NCI-H2029 treated with DMSO at 0.1 percent for 48 hours (cell line): ENCODE measurements at places on chromosomes 3 and 15.

GRCh38 chr15:86915811-86916331, 836.2 kb downstream of the AGBL1 start:
- no peak for DNase-seq

DNA sequence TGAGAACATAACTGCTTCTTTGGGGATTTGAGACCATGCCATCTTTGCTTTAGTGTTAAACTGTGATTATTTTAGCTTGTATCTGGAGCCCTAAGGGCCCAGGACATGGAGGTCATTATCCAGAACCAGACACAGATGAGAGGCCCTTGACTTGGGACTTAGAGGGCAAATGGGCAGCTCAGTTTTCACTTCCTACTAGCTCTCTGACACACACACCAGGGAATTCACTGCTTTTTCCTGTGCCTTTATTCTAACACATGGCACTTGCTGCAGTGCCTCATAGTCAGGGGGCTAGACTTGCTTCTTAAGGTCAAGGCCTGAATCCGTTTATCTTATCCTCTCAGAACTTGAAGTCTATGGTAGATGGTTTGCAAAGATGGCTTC, 33.3 kb downstream of the AMOTL2 start:
- no peak for DNase-seq

- no peak for DNase-seq
Observed at GRCh38 chr15:80219955-80220354, 32.1 kb downstream of the CTXND1 start.

DNA sequence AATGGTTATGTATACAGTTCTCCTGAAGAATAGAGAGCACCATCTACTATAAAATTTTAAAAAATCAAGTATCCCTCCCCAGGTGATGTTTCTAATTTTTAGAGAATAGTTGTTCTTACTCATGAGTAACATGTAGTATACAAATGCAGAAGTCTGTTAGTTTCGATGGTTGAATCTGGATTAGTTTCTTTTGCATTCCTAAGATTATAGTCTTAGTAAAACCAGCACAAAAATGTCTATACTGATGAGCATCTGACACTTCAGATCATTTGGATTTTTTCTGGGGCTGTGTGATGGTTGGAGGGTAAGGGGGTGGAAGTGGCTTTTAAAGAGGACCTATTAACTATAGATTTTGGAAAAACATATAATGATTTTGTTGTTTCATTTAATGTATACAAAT, 167.3 kb upstream of the SGO1 start:
- no peak for DNase-seq

DNA sequence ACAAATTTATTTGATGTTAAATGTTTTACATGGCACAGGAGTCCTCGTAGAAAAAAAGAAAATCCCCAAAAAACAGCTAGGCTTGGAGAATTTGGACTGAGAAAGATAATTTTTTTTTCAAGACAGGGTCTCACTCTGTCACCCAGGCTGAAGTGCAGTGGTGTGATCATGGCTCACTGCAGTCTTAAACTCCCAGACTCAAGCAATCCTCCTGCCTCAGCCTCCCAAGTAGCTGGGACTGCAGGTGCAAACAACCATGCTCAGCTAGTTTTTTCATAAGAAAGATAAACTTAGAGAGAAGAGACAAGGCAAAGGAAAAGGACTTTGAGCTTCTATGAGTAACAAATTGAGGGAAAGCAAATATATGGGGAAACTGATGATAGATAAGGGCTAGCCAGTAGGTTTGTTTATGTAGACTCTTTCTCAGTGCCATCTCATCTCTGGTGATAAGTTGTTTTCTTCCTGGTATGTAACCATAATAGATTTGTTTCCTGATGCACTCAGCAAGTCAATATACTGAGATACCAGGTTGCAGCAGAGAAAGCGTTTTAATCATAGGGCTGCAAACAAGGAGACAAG, 13.1 kb upstream of the TRMT10C start:
- no peak for DNase-seq

DNA sequence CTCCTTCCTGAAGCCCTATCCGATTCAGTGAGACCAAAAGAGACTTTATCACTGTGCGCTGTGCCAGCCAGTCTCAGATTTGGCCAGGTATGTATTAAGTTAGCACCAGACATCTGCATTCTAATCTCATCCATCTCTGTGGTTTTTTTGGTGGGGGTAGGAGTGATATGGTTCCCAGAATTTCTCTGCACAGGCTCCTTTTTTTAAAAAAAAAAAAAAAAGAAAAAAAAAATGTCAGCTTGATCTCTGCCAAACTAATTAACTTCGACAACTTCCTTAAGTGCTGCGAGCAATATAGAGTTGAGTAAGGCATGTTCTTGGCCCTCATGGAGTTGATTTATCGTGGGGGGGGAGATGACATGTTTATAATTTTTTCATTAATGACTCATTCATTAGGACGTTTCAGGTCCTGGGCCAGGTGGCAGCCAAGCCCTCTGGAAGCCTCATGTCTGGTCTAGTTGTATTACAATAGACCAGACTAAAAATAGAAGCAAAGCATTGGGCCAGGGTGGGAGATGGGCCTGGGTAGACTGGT, 12.9 kb downstream of the SLCO3A1 start:
- DNase-seq: no peak

GRCh38 chr3:45167011-45167911, 21.1 kb upstream of the CDCP1 start:
- peak; percentile 49 for DNase-seq

- no peak for DNase-seq
Observed at GRCh38 chr15:25346371-25346770, 92.5 kb downstream of the UBE3A start.

- DNase-seq: no peak
Observed at GRCh38 chr3:141405591-141405990, 37.3 kb downstream of the ZBTB38 start.

DNA sequence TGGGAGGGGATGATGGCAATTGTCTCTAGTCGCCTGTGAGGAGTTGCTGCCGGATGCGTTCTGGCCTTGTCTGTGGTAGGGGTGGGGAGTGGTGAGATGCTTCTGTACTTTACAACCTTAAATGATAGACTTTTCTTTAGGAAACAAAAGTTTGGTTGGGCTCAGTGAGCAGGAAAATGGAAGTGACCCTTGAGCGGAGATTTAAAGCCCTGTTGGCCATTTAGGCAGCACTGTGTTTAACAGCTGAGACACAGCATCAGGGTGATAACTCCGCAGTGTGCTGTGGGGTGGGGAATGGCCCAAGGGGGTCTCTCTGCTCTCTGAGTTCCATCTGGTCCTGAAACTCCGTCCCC, 36.6 kb downstream of the SPSB4 start:
- DNase-seq: no peak

- DNase-seq: no peak
Observed at GRCh38 chr15:86754846-86755245, 675.2 kb downstream of the AGBL1 start.

DNA sequence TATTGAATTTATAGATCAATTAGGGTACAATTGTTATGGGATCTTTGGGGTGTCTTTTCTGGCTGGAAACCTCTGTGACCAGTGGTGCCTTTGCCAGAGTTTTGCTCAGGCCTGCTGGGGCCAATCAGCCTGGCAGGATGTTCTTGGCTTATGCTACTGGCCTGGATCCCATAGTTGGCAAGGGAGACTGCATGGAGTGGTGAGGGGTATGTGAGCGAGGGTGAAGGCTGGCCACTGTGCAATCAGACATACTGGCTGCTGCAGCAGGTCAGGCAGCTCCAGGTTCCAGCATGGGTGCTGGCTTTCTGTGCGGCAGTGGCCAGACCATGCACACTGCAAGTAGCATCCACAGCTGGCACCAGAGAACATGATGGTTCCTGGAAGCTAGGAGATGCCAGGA, 1053.2 kb upstream of the GBE1 start:
- DNase-seq: no peak

GRCh38 chr3:89245612-89246011, 138.2 kb downstream of the EPHA3 start:
- DNase-seq: no peak

- no peak for DNase-seq
Observed at GRCh38 chr3:67866571-67866970, 212.2 kb upstream of the SUCLG2 start.

DNA sequence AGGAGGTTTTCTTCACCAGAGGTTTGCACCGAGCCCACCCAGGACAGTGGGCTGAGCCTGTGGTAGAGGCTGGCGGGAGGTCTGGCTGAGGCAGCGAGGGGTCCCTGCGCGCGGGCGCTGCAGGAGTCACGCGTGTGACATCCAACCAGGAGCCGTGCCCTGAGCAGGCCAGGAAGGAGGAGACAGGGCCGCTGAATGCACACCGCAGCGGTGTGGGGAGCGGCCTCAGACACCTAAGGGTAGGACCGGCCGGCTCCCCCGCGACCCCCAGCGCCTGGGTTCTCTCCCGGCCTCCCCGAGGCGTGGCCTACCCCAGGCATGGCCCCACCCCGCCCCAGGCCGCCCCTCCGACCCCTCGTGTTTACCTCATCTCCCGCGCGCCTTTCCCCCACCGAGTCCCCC, 412 bp downstream of the SLC41A3 start:
- no peak for DNase-seq

DNA sequence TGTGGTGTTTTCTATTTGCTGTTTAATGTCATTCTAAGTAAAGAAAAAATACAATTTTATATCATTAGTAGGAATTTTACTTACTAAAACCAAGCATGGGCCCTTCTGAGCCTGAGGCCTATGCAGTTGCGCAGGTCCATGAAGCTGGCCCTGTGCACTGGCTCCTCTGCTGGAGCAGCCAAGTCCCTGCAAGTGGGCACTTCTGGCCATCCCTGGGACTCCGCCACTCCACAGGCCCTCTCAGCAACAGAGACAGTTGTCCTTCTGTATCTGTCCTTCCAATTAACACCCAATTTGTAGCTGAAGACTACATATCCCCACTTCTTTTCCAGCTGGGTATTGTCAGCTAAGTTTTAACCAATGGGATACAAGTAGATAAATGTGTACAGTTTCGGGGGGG, 49.9 kb upstream of the RYK start:
- DNase-seq: no peak

DNA sequence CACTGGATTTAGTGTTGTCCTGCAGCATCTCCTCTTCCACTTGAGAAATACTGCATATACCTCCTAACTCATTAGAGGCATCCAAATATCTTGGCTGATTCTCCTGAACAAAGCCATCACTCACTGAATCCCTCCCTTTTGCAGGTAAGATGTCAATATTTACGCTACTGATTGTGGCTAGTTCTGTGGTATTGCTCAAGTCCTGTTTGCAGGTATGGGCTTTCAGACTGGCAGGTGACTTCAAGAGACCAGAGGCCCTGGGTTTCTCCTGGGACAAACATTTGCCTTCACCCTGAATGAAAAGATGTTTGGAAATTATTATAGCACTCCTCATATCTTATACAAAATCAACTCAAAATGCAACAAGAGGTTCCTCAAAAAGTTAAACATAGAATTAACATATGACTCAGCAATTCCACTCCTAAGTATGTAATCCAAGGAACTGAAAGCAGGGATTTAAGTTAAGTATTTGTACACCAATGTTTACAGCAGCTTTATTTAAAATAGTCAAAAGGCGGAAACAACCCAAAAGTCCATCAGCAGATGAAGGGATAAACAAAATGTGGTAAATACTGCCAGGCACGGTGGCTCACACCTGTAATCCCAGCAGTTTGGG, 18.6 kb downstream of the NEK4 start:
- no peak for DNase-seq

DNA sequence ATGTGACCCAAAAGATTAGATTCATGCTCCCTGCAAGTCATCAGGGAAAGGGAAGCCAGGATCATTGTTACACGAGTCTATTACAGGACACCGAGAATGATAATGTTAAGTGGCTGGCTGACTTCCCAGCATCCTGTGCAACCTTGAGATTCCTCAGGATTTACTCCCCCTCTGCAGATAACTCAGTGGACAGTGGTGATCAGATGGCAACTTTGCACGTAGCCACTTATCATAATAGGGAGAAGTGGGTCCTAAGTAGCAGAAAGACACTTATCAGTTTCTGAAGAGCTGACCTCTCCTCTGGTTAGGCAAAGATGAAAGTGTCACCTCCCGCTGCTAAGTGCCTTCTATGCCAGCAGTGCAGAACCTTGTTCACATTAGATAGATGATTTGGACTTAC, 6.7 kb upstream of the TMPRSS7 start:
- DNase-seq: no peak

DNA sequence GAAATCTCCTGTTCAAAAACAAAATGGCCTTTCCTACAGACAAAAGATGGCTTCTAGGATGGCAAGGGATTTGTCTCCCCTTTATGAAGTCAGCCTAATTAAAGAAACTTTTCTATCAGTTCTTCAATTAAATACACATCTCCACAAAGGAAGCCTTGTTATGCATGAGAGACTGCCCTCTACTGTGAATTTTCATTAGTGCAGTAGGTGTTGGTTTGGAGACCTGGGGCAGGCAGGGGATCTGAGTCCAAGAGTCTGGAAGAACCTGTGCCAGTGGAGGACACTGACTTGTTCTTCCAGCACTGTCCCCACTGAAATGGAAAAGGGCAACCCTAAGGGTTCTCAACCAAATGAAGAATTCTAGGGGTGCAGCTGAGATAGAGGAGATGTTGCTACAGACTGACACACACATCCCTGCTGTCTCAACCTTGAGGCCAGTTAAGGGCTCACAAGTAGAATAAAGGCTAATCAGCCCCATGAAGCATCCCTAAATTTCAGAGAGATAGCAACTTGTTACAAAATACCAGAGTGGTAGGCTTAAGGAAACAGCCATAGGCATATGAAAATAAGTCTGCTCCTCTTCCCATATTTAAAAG, 174.0 kb upstream of the PRICKLE2 start:
- peak; percentile 3 for DNase-seq

- DNase-seq: no peak
Observed at GRCh38 chr15:33533197-33533596, 222.4 kb downstream of the RYR3 start.

DNA sequence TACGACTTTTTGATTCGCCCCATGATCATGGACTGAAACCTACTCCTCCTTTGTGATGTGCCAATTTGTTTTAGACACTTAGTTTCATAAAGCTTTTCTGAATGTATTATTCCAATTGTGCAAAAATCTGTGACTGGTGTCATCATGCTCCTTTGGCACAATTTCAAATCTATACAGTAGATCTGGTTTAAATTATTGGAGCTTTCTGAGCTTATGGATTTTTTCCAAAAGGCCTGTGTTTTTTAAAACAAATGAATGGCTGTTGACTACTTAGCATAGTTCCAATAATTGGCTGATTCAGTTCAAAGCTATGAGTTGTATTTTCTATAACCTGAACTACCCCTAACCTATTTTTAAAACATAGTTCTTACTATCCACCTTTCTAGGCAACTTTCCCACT, 282.7 kb downstream of the CNTN3 start:
- DNase-seq: no peak

GRCh38 chr3:105622169-105622568, 246.6 kb downstream of the CBLB start:
- no peak for DNase-seq

- DNase-seq: no peak
Observed at GRCh38 chr15:28917791-28918140, 32.0 kb downstream of the APBA2 start.

DNA sequence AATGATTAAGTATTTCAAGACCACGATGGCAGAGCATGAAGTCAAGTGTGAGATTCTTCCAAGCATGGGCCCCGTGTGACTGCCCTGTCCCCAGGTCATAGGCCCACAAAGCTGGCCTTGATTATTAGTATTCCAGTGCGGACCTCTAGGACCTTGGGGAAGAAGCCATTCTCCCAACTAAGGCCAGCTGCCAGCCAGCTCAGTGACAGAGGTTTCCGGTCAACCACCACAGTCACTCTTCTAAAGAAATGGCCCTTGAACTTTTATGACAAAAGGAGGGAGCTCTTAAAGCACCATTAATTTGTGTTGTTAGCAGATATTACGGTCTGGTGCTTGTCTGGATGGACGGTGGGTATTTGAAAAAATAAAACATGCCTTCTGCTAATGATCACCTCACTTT, 28.0 kb downstream of the FAM3D start:
- DNase-seq: no peak
